Fibroblast of skin of left quadriceps (primary cell): ENCODE measurements at places on chromosomes 12 and 14.
A peak's percentile ranks its signal among the peaks of the same experiment; 100 is the strongest.

DNA sequence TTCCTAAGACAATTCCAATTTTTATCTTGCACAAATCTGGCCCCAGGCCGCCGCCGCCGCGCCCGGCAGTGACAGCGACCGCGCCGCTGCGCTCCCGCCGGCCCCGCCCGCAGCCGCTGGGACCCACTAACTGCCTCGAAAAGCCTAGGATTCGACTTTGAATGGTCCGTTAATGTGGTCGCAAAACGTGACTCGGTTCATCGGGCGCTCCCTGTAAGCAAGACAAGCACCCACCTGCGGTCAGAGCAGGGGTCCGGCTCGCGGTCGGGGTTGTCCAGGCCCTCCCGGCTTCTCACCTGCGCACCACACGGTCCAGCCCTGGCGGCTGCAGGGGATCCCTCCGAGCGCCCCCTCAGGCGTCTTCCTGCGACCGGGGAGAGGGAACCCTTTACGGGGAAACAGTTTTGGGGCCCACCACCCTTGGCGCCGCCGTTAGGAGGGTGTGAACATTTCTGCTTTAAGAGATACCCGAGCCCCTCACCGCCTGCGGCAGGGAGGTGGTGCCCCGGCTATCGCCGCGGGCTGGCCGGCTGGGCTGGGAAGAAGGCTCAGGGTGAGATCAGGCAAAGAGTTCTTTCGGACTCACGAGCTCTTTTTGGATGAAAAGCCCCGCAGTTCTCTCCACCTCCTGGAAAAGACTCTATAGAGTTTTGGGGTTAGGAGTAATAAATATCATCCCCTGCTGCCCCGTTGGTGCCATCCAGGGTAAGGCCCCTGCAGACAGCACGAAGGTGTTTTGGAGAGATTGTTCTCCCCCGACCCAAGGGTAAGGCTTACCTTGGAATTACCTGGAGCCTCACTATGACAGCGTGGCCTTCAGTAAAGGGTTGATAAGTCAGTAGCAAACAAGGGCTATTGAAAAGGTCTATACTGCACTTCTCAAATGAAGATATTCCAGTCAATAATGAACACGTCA is 13.6 kb upstream of the FOXJ2 start:
- no peak for DNase-seq

DNA sequence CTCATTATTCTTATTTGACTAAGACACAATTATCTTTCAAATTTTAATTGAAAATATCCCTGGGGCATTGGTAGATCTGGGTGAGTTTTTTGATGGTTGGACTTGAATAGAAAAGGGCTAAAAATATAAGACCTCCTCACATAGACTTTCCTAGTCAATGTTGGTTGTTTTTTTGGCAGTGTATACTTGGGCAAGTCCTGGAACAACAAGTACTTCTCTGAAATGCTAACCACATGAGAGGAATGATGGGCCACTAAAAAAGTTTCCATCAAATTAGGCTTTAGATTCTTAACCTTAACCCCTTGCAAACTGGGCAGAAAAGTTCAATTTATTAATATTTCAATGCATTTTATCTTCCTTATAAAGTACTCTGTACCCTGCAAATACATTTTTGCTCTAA is 97.6 kb downstream of the FGD4 start:
- DNase-seq, result no peak

- no peak for DNase-seq
These were observed 244.2 kb upstream of the CCDC196 start for GRCh38 chr14:66242001-66242400.

DNA sequence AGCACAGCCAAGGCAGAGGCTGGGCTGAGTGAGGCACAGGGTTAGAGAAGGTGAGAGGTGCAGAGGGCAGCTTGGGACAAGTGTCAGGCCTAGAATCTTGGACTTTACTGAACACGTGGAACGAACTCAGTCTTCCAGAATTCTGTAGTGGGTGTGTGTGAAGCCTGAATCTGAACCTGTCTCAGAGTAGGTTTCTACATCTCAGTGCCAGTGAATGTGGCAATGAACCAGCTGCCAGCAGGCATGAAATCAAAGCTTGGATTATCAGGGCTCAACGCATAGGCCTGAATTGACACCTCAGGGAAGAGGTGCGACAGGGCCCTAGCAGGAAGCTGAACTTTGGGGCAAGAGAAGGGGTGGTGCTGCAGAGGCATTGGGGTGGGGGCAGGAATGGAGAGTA is 104.6 kb downstream of the SAMD4A start:
- DNase-seq, result no peak

DNA sequence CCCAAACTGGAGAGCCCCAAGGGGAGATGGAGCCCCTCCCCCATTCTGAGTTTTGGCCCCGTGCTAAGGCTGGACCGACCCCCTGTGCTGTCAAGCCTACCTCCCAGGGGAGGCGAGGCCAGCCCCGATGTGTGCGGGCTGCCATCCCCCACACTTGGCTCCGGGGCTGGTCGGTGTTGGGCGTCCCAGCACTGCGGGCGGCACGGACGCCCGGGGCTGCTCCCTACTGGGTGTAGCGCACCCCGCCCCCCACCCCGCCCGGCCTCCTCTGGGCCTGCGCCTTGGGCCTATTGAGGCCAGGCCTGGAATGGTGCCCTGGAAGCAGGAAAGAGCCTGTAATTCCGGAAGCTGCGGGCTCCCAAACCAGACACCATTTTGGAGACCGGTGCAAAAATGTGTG is 2.6 kb downstream of the DCAF4 start:
- no peak for DNase-seq

GRCh38 chr14:43166163-43166562 is 1340.9 kb downstream of the FSCB start:
- no peak for DNase-seq

DNA sequence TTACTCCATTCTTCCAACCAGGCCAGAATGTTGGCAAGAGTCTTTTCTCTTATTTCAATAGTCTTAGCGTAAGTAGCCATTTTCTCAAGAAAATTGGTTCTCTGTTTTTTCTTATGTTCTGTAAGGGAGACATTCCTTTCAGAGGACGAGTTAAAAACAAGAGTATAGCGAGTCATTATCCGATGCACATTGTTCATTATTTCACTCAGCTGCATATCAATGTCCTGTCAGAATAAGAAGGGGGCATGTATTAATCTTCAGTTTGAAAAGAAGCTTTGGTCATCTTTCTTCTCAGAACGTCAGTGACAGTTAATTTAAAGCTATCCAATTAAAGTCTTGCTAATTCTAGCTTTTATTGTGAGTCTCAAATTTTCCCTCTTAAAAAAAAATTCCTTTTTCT is 33.3 kb downstream of the FAM186A start:
- no peak for DNase-seq

- no peak for DNase-seq
These were observed 3.7 kb upstream of the CLBA1 start for GRCh38 chr14:104981699-104982541.

DNA sequence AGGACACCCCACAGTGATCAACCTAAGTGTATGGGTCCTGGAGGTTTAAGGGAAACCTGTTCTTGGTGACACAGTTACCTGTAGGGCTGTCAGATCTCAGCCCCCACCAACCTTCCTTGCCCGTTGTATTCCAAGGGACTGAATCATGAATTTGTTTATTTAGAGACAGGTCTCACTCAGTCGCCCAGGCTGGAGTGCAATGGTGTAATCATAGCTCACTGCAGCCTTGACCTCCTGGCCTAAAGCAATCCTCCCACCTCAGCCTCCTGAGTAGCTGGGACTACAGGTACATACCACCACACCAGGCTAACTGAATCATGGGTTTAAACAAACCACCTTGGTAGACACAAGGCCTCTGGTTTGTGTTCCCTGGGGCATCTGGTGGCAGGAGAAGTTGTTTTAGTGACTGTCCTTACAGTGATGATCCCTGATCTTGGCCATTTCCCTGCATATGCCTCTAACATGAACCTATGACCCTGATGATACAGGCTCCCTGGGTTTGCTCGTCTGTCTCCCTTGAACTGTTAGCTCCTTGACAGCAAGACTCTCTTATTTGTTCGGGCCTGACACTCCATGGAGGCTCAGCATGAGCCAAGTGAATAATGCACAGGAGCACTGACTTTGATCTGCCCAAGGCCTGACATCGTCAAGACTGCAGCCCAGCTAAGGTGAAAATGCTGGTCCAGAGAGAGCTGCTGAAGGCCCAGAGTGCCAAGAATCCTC is 47.9 kb downstream of the PITPNM2 start:
- DNase-seq, result no peak

DNA sequence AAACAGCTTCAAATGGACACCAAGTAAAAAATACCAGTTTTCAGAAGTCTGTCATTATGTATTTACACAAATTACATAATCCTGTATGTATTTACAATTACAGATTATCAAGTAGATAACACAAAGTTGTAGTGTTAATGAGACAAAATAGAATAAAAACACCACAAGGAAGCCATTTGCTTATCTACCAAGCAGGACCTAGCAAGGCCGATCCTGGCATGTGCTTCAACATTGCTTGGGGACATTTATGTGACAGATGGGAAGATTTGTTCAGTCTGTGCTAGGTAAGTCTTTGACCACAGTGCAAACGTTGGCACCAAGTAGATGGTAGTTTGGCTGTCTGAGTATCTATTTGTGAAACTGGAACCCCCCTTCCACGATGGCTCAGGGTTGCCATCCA is 35.8 kb downstream of the BCAT1 start:
- DNase-seq, result no peak

DNA sequence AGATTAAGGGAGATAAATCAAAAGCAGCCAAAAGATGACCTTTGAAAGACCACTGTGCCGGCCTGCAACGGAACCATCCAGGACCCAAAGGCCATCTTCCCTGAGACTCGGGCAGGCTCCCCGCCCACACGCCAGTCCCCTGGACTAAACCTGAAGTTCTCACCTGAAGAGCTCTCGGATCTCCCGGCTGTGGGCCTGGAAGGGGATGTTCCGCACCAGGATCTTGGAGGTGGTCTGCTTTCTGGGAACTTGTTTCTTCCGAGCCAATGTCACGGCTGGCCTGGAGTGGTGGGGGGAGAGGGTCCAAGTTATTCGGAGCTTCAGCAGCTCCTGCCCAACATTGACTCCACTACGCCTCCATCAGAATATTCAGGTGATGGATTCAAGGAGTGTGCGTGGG is 51.3 kb downstream of the RBM19 start:
- no peak for DNase-seq

- no peak for DNase-seq
These were observed 35.6 kb upstream of the UBC start for GRCh38 chr12:124949779-124950728.

- no peak for DNase-seq
These were observed 361.6 kb downstream of the AEBP2 start for GRCh38 chr12:19800884-19801283.

DNA sequence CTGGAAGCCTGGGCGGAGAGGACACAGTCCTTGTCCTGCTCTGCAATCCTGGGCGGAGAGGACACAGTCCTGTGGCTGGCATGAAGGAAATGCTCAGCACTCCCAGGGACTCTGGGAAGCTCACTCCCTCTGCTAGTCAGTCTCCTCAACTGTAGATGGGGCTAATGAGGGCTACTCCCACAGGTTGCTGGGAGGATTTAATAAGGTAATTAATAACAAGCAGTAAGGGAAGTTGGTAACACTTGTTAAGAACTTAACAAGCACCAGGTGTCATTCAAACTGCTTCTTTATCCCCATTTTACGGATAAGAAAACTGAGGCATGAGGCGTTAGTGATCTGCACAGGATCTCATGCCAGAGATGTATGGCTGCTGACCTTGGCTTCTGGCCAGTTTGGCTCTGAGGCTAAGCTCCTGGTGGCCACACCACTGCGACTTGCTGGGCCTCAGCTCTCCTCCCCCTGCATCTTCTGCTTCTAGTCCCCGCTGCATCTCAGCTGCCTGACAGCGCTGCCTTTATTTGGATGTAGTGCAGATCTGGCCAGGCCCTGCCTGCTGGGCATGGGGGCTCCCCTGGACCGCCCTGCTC is 54.1 kb upstream of the BEGAIN start:
- DNase-seq, result no peak

DNA sequence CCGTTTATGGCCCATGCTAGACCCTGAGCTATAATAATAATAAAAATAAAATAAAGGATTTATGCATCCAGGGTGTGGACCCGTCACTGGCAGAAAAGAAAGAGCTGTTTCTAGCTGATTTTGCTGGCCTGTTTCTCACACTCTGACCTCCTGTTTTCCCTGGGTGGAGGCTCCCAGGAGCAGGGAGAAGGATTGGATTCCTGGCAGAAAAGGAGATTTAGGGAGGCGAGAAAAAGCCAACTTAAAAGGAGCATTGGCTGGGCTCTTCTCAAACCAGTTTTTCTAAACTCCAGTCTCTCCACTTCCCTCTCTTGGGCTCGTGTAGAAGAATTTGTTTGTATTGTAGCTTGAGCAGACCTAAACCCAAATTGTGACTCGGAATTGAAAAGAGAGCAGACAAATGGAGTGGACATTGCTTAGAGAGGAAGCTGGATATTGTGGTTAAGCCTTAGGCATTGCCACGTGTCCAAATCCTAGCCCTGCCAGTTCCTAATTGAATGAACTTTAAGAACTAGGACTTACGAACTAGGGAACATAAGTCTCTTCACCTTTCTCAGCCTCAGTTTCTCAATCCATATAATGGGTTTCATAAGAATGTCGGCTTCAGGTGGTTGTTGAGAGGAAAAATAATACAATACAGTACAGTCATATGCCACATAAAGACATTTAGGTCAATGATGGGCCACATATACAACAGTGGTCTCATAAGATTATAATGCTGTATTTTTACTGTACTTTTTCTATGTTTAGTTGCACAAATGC is 14.4 kb upstream of the TBX5 start:
- DNase-seq, result no peak

GRCh38 chr12:95336387-95337067 is 118.9 kb downstream of the VEZT start:
- peak; percentile 91 for DNase-seq

- no peak for DNase-seq
These were observed 2.3 kb downstream of the KDM2B start for GRCh38 chr12:121578230-121579189.

DNA sequence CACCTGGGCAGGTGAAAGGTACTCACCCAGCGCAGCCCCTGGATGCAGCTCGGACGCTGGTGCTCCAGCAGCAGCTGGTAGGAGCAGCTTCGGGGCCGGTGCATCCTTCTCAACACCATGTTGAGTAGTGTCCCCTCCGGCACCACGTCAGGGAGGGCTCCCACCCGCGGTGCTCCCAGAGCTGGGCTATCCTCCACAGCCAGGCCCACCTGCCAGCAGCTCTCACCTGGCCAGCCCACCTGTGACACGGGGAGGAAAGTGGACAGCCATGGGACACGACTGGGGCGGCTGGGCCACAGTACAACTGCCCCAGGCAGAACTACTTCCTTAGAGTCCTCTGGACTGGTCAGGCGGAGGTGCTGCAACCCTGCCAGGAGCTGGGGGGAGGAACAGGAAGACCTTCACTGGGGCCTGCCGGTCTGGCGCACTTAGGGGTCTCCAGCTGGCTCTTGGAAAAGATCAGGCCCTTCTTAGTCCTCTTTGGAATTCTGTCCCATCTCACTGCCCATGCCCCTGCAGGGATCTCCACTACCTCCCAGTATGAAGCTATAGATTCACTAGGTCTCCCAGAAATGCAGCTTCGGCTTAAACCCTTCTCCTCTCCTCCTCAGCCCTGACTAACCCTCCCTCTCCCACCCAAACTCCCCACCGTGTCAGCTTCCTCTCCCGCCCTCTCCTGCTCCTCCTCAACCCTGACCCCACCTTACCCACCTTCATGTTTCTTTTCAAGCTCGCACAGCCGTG is 668 bp downstream of the RAPGEF3 start:
- no peak for DNase-seq
